ENCODE measurements at places on chromosomes 3 and 15.

DNA sequence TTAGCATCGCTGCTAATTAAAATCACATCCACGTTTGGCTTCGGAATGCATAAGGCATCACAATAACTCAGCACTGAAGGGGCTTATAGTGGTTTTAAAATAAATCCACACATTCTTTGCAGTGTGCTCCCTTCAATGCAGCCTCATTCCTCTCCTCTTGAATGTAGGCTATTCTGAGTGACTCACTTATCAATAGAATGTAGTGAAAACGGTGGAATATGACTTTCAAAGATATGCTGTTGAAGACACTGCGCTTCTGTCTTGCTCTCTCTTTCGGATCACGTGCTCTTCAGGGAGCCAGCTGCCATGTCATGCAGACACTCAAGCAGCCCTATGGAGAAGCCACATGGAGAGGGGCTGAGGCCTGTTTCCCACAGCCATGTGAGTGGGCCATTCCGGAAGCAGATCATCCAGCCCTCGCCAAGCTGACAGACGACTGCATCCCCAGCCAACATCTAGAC lies 87.4 kb downstream of the CRYGS start:
- DNase-seq, result no peak

DNA sequence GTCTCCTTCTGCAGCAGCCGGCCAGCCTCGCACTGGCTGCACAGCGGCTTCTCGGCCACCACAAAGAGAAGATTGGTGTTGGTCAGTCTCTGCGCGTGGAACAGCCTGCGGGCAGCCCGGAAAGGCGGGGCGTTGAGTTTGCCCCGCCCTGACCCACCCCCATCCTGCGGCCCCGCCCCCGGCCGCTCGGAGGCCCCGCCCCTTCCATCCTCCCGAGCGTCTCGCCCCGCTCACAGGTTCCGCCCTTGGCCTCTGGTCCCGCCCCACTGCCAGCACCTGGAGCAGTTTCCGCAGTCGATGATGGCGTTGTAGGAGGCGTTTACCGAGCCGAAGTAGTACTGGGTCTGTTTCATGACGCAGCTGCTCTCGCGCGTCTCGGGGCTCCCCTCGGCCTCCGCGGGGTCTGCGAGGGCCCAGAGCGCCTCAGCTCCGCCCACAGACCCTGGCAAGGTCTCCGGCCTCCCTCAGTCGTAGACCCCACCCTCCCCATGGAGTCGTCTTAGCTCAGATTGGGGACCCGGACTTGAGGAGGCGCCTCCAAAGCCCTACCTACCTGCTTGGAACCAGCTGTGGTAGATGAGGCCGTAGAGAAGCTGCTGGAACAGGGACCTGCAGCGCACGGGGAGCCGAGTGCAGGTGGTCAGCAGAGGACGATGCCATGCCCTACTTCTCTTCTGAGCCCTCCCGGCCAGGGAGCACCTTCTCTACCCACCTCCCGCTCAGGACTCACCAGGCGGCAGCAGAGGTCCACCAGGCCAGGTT lies 5.9 kb upstream of the TMEM115 start:
- peak; percentile 97 for DNase-seq

DNA sequence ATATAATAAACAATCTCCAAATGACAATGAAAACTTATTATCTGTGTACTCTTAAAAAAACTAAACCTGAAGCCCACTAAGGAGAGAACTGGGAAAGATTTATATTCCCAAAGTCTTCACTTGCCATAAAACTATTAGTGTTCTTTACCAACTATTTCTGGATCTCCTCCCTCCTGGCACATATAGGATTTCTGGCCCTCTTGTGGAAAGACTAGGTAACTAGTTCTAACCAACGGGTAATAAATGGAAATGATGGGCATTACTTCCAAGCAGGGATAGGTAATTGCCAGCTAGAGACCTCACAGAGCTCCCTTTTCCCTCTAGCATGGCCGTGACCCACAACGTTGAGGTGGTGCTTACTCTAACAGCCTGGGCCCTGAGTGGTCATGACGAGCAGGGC lies 110.1 kb downstream of the DNAH12 start:
- DNase-seq, result no peak

- DNase-seq, result no peak
Measured at GRCh38 chr3:5181469-5182141, 5.9 kb upstream of the EDEM1 start.

GRCh38 chr15:59618406-59618805 lies 6.8 kb downstream of the GCNT3 start:
- DNase-seq, result no peak

DNA sequence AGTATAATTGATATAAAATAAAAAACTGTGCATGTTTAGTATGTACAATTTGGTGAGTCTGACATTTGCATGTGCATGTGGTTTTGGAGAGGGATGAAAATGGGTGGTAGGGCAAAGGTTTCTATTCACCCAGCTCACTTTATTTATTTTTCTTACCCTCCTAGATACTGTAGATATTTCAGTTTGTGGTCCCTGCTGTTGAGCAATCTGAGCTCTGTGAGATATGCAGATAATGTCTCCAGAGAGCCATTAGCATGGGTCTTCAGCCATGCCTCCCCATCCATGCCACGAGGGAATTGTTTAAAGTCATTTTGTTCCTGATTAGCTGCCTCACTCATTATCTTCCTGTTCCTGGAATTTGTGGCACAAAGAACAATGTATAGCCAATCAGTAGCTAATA lies 44.4 kb upstream of the B3GALNT1 start:
- DNase-seq, result no peak

- DNase-seq, result no peak
Measured at GRCh38 chr3:113431811-113432210, 9.5 kb downstream of the CFAP44 start.

DNA sequence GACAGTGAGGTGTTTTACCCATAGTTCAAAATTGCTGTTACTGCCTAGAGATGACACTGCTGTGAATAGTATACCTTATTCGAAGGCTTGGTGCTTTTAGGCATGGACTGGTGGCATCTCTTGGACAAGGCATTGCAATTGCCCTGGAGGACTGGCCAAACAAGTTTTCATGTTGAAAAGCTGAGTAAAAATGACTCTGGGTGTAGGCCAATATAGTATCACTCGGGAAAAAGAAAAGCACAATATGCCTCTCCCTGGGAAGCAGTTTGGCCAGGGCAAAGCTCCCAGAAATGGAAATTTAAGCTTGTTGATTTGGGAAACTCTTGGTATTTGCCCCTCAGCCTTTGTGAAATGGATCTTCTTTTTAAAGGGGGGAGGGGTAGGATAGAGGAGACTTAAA lies 54.8 kb downstream of the ZNF609 start:
- no peak for DNase-seq

DNA sequence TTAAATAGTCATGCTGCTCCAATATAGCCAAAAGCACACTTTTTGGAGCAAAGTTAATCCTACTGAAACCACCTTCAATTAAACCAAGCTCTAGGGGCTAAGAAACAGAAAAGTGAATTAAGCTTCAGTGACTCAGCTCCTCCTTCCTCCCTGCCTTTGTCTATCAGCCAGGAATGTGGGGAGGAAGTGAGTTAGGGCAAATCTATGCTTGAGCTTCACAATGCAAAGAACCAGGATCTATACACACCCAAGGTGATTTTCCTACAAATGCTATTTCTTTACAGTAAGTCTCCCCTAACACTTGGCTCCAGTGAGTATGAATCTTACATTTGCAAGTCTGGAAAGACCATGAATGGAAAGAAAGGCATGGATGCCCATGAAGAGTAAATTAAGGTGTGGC lies 212.1 kb downstream of the P3H2 start:
- DNase-seq, result no peak

DNA sequence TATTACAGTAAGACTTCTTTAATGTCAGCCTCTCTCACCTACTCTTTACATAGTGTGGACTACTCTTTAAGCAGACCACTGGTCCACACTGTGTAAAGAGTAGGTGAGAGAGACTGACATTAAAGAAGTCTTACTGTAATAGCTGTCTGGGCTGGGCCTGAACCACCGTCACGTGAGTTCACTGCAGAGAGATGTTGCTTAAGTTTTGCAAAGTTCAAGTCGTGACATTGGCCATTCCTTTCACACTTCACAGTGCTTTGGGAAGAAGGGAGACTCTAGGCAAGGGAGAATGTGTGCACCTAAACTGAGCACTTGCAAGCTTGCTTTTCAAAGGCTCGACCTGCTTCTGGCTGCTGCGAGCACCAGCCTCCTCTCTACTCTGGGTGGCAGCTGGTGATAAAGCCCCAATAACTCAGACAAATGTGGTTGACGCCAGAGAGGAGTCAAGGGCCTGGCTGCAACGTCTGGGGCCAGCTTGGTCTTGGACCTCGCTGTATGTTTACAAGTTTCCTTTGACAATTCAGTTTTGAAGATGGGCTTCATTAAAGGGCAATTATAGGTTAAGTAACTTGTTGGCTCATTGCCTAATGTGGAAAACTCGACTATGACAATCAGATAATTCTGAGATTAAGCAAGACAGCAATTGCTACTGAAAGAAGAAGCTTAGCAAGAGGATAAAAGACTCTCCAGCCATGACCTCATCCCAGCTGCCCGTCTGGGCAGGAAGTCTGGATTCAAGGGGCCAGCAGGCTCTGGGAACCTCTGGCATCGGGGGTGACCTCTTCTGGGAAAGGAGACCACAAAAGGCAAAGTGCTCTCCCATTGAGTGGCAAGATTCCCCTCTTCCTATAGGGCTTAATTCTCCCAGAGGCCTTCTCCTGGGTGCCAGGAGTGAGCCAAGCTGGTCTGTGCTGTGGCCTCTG lies 242.1 kb upstream of the TLE3 start:
- DNase-seq, result no peak

GRCh38 chr3:196195664-196196265 lies 15.4 kb downstream of the ZDHHC19 start:
- DNase-seq, result peak; percentile 37

- no peak for DNase-seq
Measured at GRCh38 chr3:100402256-100402655, 917 bp downstream of the LNP1 start.

DNA sequence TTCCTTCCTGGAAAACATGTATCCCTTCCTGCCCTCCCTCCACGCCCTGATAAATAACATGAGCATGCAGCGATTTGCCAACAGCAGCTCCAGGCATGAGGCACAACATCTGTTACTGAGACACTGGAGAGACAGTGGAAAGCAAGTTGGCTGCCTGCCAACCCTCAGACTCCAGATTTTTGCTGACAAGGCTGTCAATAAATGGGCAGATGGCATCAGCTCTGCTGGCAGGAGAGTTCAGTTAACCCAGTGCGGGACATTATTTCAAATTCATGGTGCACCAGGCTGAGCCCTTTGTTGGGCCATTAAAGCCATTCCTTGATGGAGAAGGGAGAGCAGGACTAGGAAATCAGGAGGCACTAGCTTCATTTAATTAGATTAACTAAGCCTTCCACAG lies 293.3 kb downstream of the MEX3B start:
- DNase-seq, result no peak

DNA sequence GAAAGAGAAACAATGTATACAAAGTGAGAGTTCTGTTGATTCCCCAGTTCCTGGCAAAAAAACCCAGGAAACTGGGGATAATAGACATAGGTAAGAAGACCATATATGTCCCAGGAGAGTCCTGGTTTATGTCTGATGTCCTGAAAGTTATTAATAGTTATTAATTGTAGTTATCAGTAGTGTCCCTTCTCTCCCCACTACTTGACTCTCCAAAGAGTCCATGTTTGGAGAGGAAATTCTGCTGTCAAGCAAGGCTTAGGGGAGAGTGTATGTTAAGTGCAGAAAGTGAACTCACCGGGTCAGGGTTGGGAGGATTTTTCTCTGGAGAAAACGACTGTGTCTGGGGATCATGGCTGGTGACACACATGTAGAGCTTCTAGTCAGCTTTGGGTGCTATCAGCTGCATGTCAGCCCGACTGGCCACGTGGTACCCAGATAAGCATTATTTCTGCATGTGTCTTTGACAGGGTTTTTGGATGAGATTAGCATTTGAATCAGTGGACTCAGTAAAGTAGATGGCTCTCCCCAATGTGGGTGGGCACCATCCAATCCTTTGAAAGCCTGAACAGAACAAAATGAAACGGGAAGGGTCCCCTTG lies 80.4 kb downstream of the CACNA2D3 start:
- no peak for DNase-seq

DNA sequence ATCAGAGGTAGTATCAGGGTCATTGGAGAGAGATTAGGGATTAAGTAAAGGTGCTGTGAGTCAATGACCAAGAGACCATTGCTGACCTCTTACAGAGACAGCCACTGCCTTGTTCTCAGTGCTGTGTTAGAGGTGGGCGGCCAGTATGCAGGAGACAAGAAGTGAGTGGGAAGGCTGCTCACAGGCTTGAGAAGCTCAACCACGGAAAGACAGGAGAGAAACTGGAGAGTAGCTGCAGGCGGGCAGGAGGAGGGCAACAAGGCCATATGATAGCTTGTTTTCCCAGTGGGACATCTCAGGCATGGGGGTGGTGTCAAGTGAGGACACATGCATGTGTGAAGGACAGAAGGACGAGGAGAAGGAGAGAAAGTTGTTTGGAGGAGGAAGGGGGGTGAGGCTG lies 237.3 kb downstream of the PDCD6IP start:
- DNase-seq, result no peak

DNA sequence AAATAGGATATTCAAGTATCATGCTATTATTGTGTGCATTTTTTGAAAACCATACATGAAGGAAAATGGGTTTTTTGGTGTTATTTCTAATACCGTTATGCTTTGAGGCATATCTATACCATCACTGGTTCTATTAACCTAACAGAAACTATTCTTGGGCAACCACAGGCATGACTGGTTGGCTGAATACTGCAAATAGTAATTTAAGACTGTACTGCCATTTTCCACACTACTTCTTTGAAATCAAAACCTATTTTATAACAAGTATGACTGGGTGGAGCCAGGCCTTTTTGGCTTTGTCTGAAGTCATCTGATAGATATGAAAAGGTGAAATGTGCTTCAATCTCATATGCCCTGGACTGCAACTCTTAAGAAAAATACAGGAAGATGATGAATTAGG lies 115.1 kb downstream of the ULK4 start:
- DNase-seq, result no peak

- DNase-seq, result no peak
Measured at GRCh38 chr3:24012589-24013269, 67.6 kb downstream of the NR1D2 start.

- no peak for DNase-seq
Measured at GRCh38 chr3:170418422-170419398, at the start of gene CLDN11. Gene CLDN11 (plus strand): TSS chr3:170418868. CDS start chr3:170419067, 199 bp downstream.

DNA sequence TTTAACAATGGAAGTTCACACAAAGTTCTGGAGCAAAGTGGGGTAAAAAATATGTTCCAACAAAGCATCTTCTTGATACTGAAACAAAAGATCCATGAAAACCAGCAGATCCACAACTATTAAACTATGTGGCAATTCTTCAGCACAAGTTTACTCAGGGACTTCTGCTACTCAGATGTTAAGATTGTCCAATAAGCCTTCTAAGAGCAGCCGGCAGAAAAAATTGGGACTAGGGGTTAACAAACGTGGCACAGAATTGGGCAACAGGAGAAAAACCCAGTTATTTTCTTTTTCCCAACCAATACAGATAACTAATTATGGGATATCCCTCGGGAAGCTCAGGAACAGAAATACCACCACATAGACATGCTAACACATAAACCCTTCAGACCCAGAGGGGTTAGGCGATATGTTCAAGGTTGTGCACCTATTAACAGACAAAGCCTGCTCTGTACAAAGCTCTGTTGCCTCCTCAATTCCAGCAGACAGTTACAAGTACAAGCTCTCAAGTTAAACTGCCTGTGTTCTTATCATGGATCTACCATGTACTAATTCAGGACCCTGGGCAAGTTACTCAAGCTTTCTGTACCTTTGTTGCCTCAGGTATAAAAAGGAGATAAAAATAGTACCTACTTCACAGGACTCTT lies 6.8 kb downstream of the SSR3 start:
- DNase-seq, result no peak

GRCh38 chr3:195929452-195929851 lies 21.1 kb upstream of the TNK2 start:
- DNase-seq, result no peak

Measured in CD4-positive, alpha-beta T cell treated with Interleukin-17A for 1 hour (primary cell).